Stimulated activated CD8-positive, alpha-beta memory T cell treated with anti-CD3 and anti-CD28 coated beads, Interleukin-2, amount 100 ng/mL, for 1 hour (primary cell): ENCODE measurements at places on chromosomes 12 and 14.

DNA sequence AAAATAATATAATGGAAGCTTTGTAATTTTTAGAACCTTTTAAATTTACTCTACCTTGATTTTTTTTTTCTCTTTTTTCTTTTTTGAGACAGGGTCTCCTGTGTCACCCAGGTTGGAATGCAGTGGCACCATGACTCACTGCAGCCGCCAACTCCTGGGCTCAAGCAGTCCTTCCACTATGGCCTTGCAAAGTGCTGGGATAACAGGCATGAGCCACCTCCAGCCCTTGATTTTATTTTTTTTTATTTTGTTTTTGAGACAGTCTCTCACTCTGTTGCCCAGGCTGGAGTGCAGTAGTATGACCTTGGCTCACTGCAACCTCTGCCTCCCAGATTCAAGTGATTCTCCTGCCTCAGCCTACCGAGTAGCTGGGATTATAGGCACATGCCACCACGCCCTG, 65.3 kb upstream of the TRAF3 start:
- DNase-seq = no peak

DNA sequence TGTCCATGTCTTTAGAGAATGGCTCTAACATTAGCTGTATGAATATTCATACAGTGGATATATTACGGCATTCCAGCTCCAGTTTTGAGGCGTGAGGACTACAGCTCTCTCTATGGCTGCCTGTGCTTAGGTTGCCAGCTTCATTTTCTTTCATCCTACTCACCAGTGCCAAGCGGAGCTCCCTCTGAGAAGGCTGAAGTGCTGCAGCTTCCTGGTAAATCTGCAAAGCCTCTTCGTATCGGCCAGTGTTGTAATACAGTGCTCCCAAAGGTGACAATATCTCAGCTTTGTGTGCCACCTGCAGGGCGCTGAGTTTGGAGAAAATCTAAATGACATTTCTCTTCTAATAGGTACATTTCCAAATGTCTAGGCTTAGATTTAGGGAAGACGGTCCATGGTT, 19.8 kb upstream of the OVCH1 start:
- no peak for DNase-seq

GRCh38 chr12:108612788-108613282, 15.0 kb upstream of the TMEM119 start:
- no peak for DNase-seq

DNA sequence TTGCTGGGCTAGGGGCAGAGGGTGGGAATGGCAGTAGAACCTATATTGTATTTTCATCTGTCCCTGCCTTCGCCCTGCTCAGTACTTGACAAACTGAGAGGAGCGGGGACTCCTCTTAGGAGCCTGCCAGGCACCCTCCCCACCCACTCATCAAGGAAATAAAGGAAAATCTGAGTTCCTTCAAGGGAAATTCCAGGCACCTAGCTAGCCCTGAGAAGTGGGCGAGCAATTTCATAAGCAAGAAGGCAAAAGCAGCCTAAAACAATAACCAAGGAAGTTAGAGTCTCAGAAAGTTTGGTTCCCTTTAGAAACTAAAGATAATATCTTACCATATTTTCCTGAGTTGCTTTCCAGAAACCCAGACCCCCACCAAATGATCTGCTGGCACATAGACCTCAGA, 10.6 kb upstream of the PLEKHD1 start:
- DNase-seq = no peak

DNA sequence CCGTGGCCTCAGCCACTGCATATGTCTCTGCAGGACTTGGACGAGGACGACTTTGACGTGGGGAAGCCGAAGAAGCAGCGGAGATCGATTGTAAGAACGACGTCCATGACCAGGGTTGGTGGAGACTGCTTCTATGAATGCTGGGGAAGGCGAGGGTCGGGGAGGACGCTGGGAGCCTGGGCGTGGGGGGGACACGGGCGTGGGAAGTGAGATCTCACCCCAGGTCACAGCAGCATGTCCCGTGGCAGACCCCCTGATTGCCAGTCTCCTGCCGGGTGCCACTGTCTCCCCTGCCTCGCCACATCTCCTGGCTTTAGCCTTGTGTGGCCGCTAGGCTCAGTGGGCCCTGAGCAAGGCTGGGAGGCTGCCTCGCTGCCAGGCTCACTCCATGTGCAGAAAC, 29.9 kb upstream of the TEX22 start:
- DNase-seq = no peak

DNA sequence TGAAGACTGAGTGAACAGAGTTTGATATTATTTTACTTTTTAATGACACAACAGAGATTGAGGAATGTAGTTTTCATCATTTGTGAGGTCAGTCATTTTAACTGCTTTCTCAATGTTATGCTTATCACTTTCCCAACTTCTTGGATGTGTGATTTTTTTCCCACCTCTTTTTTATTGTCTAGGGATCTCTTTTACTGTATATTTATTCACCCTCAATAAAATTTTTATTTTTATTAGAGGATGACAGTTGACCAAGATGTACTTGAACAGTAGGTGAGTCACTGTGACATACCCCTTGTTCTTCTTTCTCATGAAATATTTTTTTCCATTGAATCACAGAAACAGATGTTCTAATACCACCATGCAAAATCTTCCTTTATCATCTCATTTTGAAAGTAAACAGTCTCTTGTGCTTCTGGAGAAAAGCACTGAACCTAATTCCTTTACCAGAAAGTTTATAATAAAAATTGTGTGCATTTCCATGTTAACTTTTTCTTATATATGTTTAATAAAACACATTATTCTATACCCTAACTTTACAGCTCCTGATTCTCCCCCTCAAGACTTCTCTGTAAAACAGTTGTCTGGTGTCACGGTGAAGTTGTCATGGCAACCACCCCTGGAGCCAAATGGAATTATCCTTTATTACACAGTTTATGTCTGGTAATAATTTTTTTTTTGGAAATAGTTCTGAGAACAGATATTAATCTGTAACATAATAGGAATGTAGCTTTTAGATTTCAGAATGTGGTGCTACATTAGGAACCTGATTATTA, 65.9 kb downstream of the PTPRQ start:
- no peak for DNase-seq

GRCh38 chr12:23948291-23948690, 1.2 kb downstream of the SOX5 start:
- no peak for DNase-seq

DNA sequence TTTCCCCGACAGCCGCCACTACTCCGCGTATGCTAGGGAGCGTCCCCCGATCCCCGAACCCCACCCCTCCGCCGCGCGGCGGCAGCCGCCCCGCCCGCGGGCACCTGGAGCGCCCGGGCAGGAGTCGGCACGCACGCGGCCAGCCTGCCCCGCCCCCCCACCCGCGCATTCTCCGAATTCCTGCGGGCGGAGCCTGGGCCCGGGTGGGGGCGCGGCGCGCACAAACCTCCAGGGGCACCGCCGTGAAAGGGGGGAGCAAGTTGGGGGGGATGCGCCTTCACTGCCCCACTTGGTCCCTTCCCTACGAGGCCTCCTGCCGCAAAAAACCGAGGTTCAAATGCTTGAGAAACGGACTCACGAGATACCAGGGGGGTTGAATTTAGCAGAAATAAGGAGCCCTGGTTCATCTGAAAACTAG, 1.7 kb downstream of the AJUBA start:
- DNase-seq = no peak

DNA sequence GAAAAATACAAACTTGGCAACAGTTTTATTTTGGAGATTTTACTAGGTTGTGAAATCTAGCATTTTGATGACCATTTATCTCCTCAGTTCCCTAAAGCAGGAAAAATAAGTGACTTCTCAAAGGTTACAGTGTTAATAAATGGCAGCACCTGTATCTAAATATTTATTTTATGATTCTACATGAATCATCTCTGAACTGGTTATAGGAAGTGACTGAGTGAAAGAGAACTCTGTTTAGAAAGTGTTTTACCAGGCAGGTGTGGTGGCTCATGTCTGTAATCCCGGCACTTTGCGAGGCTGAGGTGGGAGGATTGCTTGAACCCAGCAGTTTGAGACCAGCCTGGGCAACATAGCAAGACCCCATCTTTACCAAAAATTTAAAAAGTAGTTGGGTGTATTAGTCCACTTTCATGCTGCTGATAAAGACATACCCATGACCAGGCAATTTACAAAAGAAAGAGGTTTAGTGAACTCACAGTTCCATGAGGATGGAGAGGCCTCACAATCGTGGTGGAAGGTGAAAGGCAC, 26.3 kb downstream of the MIPOL1 start:
- DNase-seq = no peak

GRCh38 chr12:56104815-56105608, 653 bp downstream of the PA2G4 start:
- DNase-seq = no peak

- no peak for DNase-seq
These were observed 5.7 kb upstream of the AKAP5 start for GRCh38 chr14:64459405-64460136.

DNA sequence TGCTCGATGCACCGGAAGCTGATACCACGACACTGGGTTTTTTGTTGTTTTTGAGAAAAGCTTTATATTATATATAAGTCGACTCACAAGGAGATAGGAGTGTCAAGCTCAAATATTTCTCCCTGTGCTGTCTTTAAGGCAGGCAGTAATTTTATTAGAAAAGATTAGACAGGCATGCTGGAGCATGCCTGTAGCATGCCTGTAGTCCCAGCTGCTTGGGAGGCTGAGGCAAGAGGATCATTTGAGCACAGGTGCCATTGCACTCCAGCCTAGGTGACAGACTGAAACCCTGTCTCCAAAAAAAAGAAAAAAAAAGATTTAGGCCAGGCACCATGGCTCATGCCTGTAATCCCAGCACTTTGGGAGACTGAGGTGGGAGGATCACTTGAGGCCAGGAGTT, 51.8 kb downstream of the GNS start:
- no peak for DNase-seq

DNA sequence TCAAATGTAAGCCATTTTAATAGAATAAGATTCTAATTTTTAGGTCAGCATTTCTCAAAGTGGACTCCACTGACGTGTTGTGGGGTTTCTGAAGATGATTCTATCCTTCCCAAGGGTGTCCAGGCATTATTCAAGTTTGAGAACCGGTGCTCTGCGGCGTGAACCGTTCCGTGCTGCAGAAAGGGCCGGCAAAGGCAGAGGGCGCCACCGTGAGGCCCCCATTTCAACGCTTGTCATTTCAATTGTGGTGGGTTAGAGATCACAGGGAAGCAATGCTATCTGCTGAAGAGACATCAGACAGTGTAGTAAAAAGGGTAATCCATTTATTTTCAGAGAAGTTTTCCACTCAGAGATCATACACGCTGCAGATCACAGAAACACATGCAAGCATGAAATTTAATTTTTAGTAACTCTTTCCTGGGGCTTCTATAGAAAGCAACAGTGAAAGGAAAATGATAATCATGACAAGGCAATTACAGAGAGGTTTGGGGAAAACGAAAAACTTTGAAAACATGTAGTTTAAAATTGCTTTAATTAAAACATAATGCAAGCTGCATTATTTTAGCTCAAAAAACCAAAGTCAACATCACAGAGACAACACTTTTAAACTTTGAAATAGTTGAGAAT, 201.7 kb downstream of the EXOC5 start:
- DNase-seq = no peak

GRCh38 chr12:124512667-124513296, 54.6 kb downstream of the NCOR2 start:
- DNase-seq = no peak

DNA sequence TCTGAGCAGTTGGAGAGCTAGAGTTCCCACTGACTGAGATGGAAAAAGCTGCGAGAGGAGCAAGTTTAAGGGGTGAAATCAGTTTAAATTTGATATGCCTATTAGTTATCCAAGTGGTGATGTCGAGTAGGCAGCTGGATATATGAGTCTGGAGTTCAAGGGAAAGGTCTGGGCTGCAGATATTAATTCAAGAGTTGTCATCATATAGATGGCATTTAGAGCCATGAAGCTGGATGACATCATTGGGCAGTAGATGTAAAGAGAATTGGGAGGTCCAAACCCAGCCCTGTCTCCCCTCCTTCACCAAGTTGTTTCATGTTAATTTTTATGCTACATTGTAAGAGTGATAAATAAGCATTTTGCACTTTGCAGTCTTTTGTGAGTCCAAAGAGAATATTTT, 898.1 kb downstream of the GALC start:
- no peak for DNase-seq

DNA sequence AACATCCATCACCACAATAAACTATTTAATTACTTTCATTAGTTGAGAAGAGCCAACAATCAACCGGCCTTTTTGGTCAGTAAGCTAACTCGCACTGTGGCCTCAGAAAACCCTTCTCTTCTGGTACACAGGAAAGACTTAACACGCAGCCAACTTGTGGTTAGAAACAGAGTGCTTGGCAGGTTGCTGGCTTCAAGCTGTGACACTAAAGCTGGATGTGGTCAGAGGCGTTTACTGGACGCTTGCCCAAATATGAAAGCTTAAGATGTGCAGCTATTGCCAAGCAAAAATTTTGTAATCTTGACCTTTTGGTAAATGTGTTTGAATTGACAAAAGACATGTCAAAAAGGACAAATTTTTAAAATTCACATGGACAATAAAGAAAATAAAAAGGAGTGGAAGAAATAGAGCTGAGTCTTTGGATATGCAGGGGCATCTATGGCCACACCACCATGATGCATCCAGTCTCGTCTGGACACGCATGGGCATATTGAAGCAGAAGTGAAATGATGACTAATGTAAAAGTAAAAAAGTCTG, 2.6 kb upstream of the KLRK1 start:
- DNase-seq = no peak

DNA sequence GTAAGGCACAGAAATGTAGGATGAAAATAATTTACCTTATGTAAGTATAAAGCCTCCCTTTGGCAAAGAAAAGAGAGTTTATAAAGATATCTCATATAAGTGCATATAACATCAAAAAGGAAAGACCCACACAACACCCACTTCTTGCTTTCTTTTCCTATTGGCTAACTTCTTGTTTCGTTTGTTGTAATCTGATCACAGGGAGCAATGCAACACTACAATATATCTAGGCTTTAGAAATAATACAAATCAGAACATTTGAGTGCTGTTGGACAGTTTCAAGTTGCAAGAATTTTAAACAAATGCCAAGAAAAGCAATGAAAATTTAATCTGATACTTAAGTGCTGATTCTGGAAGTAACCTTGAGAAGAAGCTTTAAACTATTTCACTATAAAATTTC, 1.3 kb downstream of the FGD6 start:
- DNase-seq = no peak

- DNase-seq = no peak
These were observed 72.9 kb upstream of the C14orf180 start for GRCh38 chr14:104506461-104507253.

DNA sequence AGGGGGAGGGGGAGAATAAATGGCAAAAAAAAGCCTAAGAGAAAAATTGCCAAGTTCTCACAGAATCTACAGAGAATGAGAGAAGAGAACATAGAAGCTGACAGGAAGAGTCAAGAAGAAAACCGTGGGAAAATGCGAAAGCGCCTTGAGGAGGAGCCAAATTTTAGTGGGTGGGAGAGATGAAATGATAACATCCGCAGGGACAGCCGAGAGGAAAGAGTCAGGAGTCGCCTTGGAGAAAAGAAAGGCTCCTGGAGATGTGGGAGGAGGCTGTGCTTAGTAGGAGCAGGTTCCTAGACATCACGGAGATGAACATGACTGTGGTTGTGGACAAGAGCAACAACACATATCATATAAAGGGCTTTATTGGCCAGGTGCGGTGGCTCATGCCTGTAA, 49.4 kb downstream of the PHLDA1 start:
- DNase-seq = no peak
